Suppressor macrophage (primary cell): ENCODE measurements at places on chromosomes 1 and 21.
A peak's percentile ranks its signal among the peaks of the same experiment; 100 is the strongest.

GRCh38 chr21:38818325-38818723 lies 12.6 kb downstream of the ETS2 start:
- no peak for DNase-seq

- no peak for DNase-seq
These were observed 11.3 kb downstream of the MAP7D1 start for GRCh38 chr1:36166938-36167905.

DNA sequence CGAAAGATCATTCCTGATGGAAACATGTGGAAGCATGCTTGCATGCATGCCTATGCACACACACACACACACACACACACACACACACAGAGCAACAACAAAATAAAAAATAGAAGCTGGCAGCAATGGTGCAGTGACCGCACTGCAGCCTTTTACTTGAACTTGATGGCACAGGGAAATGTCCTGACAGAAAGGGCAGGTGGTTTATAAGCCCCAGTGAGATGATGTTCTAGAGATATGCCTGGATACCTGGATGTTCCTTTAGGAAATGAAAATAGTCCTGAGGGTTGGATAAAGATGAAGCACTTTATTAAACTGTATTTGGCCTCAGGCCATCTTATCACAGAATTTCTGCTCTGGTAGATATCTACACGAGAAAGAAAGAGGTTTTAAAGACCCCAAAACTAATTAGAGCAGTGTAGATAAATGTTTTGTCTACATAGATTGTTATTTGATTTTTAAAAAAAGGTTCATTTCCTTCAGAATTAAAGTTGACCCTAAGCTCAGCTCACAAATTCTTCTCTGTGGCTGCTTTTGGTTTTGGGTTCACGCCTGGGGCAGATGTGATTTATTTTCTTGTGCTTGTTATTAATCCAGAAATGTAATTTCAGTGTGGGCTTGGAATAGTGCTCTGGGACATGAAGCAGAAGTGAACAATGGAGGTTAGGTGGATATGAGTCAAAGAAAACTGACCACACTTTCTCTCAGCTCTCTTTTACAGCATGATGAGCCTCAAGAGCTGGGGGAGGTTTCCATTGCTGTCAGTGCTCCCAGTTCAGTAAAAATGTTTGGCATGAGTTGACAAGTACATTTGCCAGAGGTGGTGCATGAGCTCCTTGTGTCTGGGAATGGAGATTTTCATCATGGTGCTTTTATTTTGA lies 22.9 kb downstream of the ADAM30 start:
- no peak for DNase-seq

DNA sequence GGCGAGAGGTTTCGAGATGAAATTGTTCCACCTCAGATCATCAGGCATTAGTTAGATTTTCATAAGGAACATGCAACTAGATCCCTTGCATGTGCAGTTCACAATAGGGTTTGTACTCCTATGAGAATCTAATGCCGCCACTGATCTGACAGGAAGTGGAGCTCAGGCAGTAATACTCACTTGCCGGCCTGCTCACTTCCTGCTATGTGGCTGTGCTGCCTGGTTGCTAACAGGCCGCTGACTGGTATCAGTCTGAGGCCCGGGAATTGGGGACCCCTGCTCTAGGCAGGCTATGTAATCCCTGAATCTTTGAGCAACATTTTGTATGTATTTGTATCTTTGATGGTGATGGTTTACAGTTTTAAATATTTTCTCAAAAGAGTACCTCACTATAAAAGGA lies 32.5 kb downstream of the XKR8 start:
- DNase-seq, result peak; percentile 59

- DNase-seq, result no peak
These were observed 2.4 kb upstream of the PEF1 start for GRCh38 chr1:31647106-31647505.

DNA sequence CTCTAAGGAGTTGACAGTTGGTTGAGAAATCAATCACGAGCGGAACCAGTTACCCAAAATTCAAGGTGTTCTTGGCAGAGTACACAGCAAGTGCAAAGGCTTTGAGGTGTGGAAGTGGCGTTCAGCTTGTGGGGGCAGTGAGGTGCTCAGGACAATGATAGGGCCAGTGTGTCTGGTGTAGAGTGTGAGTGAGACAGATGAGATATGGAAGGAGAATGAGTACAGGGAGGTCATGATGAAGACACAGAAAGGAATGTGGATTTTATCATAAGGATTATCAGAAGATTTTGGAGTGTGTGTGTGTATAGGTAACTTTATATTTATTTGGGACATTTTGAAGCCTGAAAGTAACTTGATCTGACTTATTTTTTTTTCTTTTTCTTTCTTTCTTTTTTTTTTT lies 40.9 kb downstream of the IFI44 start:
- DNase-seq, result no peak

DNA sequence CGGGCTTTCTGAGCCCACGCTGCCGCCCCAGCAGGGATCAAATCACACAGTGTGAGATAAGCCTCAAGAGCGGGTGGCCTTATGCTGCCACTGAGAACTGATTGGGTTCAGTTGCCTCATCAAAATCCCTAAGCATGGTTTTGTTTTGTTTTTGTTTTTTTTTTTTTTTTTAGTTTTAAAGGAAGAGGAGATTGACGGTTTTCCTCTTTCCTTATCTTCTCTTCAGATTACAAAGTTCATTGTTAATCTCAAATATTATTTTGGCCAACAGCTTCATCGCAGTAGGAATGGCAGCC lies 651 bp downstream of the COA6 start:
- DNase-seq, result peak; percentile 68

- peak; percentile 21 for DNase-seq
These were observed 101.7 kb downstream of the RIPK4 start for GRCh38 chr21:41664881-41665765.

- no peak for DNase-seq
These were observed 18.3 kb downstream of the ST6GALNAC3 start for GRCh38 chr1:76092812-76093211.

GRCh38 chr1:21338573-21339355 lies 48.5 kb upstream of the ECE1 start:
- DNase-seq, result no peak

DNA sequence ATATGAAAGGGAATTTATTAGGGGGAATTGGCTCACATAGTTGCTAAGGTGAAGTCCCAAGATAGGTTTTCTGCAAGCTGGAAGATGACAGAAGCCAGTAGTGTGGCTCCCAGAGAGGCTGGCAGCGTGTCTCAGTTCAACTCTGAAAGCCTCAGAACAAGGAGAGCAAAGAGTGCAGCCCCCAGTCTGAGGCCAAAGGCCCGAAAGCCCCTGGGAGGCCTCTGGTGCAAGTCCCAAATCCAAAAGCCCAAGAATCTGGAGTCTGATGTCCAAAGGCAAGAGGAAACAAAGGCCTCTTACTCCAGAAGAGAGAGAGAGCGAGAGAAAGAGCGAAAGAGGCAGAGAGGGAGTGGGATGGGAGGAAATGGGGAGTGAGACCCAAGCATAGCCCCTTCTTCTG lies 18.3 kb downstream of the KCNA2 start:
- no peak for DNase-seq

GRCh38 chr1:37752583-37753471 lies 12.1 kb downstream of the EPHA10 start:
- DNase-seq, result peak; percentile 41

DNA sequence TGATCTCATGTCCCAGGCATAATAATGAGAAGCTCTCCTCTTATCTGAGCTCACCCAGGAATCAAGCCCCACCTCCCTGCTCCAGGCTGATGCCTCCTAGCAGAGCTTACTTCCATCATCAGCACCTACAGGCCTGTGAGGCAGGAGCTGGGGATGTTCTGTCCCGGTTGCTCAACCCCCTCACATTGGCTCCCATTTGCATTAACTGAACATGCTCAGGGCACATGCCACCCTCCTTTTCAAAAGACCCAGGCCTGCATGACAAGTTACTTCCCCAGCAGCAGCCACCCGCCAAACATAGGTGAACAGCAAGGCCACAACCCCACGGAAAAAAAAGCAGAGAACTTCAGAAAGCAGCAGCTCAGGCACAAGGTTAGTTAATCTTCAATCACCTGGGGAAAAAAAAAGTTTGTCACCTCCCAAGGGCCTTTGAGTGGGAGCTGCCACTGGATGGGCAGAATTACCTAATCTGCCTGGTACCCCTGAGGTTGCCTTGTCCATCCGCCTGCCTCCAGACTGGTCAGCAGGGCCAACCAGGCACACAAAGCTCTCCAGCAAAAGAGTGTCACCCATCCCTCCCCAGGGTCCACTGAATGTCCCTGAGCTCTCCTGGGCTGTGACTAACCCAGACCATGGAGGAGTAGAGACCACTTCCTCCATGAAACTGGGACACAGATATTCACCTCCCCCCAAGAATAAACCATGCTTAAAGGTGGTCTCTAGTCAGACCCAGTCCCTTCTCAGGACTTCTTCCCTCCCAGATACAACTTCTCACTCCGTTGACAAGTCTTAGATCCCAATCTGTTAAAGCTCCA lies 4.4 kb downstream of the KCNN3 start:
- no peak for DNase-seq

- DNase-seq, result no peak
These were observed 472.2 kb upstream of the RUNX1 start for GRCh38 chr21:35521293-35521692.

DNA sequence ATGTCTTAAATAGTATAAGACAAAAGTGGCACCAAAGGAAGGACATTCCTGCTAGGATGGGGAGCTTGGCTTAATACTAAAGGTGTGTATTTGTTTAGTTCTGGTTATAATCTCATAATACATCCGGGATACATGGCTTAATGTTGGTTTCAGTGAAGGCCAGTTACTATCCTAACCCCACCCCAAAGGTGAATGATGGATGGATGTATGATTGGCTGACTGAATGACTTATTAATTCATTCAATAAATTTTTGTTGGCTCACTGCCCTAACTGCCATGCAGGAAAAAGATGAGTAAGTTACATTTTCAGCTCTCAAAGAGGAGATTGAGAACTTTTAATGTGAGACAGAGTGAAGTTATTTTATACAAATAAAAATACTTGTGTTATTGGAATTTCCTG lies 52.2 kb downstream of the PHACTR4 start:
- no peak for DNase-seq

DNA sequence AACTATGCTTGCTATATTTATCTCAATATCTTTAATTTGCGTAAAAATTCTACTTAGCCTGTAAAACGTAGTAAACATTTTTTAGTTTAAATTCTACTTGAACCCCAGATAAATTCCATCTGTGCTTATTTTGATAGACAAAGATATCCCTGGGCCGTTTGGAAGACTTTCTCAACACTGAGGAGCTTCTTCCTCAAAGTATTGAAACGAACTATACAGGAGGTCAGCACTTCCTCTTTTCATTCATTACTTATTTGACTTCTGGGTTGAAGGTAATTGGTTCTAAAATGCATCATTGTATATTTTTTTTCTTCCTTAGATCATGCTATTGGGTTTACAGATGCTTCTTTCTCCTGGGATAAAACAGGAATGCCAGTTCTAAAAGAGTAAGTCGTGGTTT lies 74.7 kb downstream of the HSPA13 start:
- peak; percentile 33 for DNase-seq

- no peak for DNase-seq
These were observed 40.0 kb downstream of the GADD45A start for GRCh38 chr1:67724928-67725560.

- no peak for DNase-seq
These were observed 9.0 kb upstream of the ELOVL1 start for GRCh38 chr1:43376723-43377235.

GRCh38 chr1:13769212-13769611 lies 69.2 kb downstream of the PRDM2 start:
- peak; percentile 68 for DNase-seq

DNA sequence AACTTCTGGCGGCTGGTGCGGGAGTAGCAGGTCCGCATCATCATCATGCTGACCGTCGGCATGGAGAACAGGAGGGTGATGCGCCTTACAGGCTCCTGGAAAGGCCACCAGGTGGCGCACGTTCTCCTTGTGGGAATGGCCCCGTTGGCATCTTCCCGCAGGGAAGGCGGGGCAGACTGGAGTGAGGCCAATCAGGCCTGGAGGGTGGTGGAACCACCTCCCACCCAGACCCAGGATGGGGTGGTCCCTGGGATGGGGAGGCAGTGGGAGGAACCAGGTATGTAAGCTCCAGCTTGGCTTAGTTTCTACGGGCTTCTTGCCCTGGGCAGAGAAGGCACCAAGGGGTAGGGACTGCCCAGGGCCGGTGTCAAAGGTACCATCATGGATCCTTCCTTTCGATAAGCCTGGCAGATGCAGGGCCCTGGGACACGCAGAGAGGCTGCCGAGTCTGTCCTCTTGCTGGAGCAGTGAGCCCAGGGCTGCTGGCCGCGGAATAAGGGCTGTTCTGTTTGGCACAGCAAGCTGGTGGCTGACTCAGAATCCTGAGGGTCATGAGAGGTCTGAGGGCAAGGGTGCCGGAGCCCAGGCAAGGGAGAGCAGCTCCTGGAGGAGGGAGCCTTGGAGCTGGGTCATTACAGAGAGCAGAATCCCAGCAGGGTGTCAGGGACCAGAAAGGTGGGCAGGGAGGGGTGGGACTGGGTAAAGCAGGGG lies 8.7 kb upstream of the LGR6 start:
- DNase-seq, result peak; percentile 89

GRCh38 chr21:31158789-31159581 lies 120.7 kb upstream of the KRTAP19-8 start:
- peak; percentile 64 for DNase-seq

DNA sequence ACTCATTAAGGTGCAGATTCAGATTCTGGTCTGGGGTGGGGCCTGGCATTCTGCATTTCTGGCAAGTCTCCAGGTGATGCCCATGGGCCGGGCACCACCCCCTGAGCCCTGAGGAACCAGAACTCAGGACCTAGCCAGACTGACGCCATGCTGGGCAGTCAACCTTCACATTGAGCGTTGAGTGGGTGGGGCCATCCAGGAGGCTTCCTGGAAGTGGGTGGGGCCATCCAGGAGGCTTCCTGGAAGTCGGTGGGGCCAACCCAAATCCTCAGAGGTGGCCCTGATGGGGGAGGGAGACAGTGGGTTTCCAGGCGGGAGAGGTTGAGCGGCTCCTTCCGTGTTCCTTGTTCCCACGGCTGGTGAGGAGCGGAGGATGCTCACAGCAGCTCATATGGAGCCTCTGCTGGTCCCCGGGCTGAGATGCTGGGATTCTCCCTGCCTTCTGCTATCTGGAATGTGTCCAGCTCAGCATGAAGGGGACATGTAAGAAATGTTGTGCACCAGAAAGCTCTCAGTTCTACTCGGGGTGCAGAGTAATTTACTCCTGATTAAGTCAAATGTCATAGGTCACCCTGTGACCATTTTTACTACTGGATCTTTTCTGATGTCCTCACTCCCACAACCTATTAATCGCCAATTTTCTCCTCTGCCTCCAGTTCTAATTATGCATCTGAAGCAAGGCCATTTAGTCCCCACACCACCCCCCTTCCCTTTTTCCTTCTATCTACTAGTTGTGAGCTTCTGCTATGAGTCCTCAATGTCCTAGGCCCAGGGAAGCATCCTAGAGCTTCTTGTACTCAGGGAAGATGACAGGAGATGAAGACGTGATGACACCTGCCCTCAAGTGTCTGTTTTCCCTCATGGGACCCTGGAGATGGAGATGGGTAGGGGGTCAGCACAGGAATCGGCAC lies 435.4 kb downstream of the PTPRU start:
- no peak for DNase-seq

GRCh38 chr21:42397746-42398394 lies 2.0 kb upstream of the TMPRSS3 start:
- no peak for DNase-seq
